ENCODE measurements at places on chromosomes 7 and 10.

DNA sequence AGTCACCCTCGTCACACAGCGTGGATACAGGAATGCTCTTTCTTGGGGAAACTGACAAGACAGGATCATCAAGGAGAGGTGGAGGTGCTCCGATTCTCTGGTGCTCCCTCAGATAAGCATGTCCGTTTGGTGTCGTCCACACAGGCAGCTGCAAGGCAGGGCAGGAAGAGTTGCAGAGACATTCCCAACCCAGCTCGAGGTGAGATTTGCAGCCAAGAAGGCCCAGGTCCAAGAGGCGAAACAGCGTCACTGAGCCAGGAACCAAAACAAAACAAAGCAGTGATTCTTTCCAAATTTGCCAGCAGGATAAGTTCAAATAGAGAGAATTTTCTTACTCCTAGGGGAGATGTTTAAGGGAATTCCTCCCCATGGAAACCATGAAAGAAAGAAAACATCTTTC is 386.5 kb upstream of the PFKP start:
- DNase-seq, result no peak

- DNase-seq, result no peak
These were observed 91.2 kb downstream of the FAM13C start for GRCh38 chr10:59271160-59271559.

DNA sequence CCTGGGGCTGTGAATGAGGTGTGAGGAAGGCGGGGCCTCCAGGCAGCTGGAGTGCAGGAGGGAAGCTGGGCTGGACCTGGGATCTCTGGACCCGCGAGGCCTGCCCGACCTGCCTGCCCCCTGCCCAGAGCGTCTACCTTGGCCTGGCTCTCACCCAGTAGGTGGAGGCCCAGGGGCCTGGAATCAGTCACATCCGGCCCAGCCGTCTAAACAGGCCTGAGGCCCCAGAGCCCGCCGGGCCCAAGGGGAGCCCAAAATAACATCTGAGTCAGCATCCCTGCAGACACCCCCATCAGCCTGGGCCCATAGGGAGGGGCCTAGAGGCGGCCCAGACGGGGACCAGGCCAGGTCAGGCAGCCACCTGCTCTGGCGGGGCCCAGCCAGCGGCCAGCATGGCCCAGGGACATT is 15.1 kb upstream of the ELN start:
- DNase-seq, result no peak

GRCh38 chr10:113879691-113880090 is 25.2 kb downstream of the NHLRC2 start:
- no peak for DNase-seq

DNA sequence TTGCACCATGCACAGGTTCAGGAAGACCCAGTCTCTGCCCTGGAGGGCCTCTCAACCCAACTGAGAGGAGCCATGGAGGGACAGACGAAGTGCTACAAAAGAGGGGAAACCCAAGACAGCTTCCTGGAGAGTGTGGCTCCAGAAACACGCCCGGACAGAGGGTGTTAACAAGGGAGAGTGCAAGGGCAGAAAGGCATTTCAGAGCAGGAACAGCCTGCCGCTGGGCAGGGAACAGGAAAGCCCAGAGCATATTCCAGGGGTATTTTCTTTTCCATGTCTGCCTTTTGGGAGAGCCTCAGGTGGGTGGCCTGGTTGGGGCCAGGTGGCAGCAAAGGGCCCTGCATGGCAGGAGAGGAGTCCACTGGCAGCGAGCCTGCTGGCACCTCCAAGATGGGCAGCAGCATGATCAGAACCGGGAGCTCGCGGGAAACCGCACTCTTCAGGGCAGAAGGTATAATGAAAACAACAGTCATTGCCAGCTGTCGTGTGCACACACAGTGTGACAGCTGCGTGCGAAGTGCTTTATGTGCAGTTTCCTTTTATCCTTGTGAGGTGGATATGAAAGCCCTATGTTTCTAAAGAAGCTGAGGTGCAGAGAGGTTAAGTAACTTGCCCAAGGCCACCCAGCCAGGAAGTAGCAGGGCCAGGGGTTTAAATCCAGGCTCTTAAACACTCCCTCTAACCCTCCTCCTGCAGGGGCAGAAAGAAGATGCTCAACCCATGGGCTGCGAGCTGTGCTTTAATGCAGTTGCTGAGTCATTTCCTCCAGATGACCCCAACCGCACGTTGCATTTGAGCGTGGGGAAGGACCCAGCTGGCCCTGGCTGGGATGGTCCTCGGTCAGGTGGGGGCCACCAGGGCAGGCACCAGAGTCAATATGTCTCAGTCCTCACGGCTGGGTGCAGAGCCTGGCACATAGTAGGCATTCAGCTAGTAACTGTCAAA is 128.6 kb downstream of the OAT start:
- peak; percentile 13 for DNase-seq

DNA sequence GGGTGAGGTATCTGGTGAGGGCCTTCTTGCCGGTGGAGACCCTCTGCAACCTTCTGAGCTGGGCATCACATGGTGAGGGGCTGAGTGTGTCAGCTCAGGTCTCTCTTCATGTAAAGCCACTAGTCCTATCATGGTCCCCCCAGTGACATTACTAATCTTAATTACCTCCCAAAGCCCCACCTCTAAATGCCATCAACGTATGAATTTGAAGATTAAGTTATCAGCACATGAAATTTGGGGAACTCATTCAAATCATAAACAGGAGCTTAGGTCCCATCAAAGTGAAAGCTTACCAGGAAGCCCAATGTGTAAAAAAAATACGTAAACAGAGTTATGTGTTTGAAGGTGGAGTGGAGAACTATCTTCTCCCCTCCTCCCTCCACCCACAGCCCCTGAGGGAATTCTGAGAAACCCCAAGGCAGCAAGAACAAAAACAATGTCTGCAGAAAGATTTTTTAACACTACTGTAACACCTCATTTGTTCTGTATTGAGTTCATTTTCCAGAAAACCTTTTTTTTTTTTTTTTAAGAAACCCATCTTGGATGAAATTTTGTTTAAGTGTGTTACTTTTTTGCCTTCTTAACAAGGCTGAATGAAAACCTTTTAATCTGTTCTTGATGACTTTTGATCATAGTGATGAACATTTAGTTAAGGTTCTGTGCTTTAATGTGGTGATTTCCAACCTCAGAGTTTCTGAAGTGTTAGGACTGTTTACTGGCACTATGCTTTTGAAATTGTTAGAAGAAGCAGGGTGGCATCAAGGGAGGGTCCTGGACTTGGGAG is 19.1 kb upstream of the PCGF5 start:
- DNase-seq, result peak; percentile 34

Measured in fibroblast of mammary gland (primary cell).